ENCODE measurements at places on chromosomes 6 and 20.

- peak; percentile 46 for DNase-seq
Measured at GRCh38 chr6:13614126-13614925, 809 bp upstream of the NOL7 start.

- no peak for DNase-seq
Measured at GRCh38 chr20:19301843-19302242, 89.4 kb downstream of the SLC24A3 start.

DNA sequence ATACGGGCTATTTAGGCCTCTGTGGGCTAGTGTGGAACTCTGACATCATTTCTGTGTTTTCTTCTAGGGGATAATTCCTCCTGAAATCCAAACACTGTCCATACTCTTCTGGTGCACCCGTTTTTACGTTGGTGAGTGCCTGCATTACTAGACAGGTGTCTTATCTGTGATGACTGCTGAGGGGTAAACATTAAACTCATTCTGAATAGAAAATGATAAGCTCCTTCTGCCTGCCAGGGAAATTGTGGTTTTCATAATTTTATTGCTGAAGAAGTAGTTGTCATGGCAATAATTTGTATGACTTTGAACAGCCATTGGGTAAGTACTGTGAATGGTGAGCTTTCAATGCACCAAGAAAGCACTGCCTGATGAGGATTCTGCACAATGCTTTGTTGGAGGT lies 705.6 kb downstream of the UTRN start:
- no peak for DNase-seq

GRCh38 chr20:43666376-43667328 lies at the start of gene MYBL2:
Gene MYBL2, plus strand, starts transcription at chr20:43667114. Its CDS starts 170 bp downstream, at chr20:43667284.
- peak; percentile 21 for DNase-seq

DNA sequence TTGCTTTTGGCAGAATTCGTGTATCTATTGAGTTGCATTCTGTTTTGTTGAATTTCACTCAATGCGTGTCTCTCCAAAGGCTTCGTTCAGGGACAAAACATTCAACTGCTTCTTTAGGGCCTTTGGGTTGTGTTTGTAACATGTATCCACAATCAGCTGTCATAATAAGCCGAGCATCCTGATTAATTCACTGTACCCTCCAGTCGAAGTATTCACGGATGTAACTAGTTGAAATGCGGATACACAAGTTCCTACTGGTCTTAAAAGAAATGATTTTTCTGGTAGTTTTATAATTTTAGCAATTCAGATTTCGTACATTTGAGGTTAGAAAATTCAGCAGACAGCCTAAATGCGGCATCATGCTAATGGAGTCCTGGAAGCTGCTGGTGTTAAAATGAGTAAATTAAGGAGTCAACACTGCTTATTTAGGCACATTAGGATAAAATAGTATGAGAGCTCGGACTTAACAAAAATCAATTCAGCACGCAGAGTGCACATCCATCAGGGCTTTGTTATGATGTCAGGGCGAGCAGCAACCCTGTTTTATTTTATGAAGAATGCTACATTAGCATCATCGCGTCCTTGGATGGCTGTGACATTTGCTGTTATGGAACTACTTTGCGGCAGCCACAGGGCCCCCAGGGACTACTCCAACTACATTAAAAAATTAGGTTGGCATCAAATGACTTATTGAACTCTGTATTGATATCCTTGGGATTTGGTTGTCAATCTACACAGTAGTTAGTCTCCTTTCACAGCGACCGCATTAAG lies 489.3 kb upstream of the FLRT3 start:
- DNase-seq, result no peak
